Urinary bladder (tissue), 4 donors: ENCODE measurements at places on chromosomes 1 and 21. TPM values are rescaled to one million over a fixed set of nuclear protein-coding genes. Genes with fewer than 3 reads are reported as not detected.

DNA sequence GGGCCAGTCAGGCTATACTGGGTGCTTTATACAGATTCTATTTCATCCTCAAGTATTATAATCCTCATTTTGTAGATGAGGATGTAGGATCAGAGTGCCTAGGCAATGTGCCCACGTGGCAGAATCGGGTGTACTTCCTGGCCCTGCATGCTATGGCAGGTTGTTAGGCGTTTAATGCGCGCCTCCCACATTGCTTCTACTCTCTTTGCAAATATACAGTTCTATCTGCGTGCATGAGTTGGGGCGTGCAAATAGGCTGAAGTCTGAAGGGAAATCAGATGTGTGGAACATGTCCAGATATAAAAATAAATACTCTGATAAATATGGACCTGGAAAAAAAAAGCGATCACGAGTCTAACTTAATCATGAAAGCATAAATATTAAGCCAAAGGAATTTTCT, 194.7 kb upstream of the FMN2 start:
- DNase-seq: no peak

- no peak for DNase-seq
Measured at GRCh38 chr1:57711326-57711725, 287.5 kb upstream of the DAB1 start.

- no peak for DNase-seq
Measured at GRCh38 chr1:209316929-209317328, 266.6 kb upstream of the CAMK1G start.

DNA sequence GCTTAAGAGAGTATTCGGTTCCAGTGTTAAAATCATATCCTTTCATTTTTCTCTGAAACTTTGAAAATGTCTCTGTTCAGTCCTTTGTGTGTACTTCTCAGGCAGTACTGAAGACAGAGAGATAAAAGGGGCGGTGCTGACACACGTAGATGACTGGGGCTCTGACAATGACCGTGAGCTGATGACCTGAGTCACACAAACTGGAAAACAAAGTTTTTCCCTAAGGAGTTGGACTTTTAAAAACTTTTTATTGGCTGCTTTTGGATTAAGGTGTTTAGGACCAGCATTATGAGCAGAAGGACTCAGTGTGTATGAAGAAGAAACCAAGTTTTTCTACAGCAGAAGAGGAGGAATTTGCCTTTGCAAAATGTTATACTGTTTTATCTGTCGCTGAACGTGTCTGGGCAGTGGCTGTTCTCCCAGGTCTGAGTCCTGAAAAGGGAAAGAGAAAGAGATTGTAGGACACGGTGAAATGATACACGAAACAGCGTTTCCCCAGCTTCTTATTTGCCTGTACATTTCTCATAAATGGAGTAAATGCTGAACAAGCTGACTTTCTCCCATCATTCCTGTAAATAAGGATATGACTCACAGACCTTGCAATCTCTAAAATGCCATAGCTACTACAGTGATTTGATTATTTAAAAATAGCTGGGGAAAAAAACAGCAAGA, 51.5 kb downstream of the MAP3K7CL start:
- DNase-seq: no peak

- DNase-seq: no peak
Measured at GRCh38 chr1:101920577-101920976, 76.1 kb downstream of the OLFM3 start.

DNA sequence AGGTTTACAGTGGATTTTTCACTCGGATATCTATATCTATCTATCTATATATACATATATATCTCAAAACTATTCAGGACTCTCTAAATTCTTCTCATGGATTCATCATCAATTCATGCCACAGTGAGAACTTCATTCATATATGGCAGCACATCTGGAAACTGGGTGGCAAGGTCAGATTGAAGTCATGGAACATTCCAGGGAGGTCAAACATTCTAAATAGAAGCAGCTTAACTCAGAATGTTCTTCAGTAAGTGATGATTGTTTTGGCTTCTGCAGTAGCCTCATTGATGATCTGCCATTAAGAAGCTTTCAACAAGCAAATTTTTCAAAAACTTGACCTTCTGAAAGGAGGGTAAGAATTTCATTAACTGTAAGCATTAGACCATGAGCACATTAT, 46.9 kb upstream of the ADAMTS1 start:
- no peak for DNase-seq

- DNase-seq: no peak
Measured at GRCh38 chr21:34807146-34807880, 138.5 kb downstream of the CLIC6 start.

DNA sequence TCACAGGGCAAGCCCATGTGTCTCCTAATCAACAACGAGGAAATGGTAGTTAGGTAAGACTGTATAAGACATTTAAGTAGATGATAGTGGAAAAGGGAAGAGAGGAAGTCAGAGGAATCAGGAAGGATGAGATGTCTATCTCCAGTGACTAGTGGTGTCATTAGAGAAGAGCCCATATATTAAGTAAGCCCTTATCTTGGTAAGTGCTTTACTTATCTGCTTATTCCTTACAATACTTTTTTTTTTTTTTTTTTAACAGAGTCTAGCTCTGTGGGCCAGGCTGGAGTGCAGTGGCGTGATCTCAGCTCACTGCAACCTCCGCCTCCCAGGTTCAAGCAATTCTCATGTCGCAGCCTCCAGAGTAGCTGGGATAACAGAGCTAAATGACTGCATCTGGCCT, 29.5 kb downstream of the RNF11 start:
- DNase-seq: no peak

DNA sequence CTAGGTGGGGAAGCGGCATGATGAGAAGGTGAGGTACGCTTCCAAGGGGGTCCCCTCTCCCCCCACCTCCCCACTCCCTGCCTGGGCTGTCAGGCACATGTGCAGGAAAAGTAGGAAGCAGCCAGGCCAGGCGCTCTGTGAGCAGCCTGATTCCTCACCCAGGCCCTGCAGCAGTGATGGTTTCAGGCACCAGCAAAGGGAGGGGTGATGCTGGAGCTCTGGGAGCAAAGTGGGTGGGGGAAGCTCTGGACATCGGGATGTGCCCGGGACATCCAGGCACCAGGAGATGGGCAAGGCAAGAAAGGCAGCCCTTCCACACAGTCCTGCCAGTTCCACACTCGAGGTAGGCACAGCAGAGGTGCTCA, 106.1 kb downstream of the CRYAA start:
- DNase-seq: no peak

DNA sequence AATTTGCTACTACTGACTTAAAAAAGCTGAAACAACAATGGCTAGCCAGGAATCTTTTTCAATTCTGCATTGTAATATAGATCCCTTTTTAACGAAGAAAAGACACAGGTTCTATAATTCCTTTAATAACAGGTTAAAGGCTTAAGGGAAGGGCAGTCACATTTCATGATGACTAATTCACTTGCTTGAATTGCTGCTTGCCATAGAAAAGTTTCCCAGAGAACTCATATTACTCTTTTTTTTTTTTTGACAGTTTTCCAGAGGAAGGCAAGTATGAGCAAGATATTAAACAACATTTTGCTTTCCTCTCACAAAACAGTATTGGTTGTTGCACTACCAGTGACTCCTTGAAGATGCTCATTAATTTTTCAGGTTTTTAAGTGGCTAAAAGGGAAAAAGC, 60.9 kb downstream of the IL23R start:
- no peak for DNase-seq

DNA sequence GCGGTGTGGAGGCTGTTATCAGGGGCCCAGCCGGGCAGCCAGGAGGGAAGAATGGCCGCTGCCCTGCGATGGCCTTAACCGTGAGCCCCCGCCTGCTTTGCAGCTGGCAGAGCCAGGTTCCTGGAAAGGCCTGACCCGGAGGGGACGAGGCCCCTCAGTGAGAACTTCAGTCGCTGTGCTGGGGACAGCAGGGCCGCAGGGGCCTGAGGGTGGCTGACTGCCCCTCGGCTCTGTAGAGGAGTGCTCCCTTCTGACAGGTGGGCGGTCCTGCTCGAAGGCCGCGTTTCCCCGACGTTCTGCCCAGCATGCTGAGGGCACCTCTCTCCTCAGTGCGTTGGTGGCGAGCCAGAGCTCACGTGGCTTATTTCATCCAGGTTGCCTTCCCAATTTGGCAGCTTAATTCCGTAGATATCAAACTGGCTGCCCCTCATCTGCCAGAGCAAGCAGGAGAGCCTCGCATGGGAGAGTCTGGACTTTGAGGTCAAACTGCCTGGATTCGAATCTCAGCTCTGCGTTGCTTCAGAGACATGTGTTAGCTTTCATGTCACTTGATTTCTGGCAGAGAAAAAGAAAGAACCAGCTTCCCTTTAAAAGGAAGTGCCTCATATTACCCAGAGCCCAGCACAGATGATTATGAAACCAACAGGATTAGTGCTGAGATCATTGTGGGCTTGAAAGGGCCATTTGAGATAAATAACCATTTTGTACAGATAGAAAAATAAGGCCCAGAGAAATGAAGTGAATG, 239.8 kb downstream of the SDCCAG8 start:
- DNase-seq: no peak

DNA sequence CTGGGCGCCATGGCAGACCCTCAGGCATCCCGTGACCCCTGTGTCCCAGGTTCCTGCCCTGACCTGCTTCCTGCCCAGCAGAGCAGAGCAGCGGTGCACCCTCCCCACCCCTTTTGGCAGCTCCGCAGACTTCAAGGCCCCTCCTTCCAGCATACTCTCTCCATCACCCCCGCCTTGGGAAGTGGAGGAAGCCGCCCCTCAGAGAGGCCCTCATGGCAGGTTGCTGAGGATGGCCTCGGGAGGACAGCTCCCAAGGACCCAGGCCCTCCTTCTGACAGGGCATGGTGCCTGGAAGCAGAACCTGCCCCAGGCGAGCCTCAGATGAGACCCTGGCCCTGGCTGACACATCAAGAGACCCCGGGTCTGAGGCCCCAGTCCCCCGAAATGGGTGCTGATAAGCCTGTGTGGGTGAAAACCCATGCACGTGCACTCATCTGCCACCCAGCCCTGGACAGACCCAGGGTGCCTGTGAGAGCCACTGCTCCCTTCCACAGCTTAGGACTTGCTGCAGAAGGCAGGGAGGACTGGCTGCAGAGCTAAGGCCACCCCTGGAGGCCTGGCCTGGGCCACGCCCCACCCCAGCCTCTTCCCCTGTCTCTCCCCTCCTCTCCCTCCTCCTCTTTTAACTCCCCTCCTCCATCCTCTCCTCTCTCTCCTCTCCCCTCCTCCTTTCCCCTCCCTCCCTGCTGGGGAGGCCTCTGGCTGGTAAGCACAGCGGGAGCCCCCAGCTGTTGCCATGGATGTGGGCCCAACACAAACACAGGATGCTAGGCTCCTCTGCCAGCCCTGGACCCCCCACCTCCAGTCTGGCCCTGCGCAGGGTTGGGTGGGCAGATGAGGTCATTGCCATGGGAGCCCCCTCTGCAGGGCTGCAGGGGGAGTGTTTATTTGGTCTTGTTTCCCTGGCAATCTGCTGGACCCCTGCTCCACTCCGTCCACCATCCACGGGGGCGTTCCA, 33.7 kb downstream of the WNT9A start:
- no peak for DNase-seq

- DNase-seq: no peak
Measured at GRCh38 chr21:25881524-25882376, 147.0 kb downstream of the GABPA start.

GRCh38 chr1:234659538-234659937, 49.6 kb upstream of the IRF2BP2 start:
- no peak for DNase-seq

- no peak for DNase-seq
Measured at GRCh38 chr1:185315445-185316071, 1.5 kb downstream of the IVNS1ABP start.

DNA sequence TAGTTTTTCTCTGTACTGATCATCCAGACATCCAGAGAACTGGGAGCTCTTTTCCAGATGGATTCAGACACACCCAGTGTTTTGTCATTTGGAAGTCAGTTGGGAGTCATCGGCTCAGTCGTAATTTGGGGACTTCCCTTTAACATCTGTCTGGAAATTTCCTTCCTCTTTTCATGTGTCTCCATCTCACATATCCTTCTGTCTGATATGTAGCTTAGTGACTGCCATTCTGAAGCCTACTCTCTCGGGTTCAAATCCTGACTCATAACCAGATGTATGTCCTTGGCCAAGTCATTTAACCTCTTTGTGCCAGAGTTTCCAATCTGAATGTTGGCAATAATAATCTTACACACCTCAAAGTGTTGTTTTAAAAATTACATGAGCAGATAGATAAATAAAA, 3.0 kb downstream of the MORC3 start:
- no peak for DNase-seq

DNA sequence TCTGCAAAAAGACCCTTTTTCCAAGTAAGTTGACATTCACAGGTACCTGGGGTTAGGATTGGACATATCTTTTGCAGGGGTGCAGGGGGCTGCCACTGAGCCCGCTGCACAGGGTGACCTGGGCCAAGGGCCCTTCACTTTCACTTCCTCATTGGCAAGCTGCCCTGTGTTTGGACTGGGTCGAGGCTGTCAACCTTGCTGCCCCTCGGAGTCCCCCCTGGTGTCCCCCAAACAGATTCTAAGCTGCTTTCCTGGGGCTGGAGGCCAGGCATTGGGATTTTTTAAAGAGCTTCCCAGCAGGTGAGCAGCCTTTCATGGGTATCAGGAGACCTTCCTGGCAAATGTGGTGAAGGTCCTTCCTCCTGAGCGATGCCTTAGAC, 7.9 kb upstream of the UMODL1 start:
- no peak for DNase-seq

SLC66A1 gene
- 7.7 TPM for total RNA-seq

ATP6V0B gene
- 44.4 TPM for total RNA-seq

CASQ1 gene
- total RNA-seq: 10.5 TPM

C4BPA gene
- total RNA-seq: 0.95 TPM

OLIG2 gene
- not detected for total RNA-seq

MPZ gene
- 27.1 TPM for total RNA-seq

LRRIQ3 gene
- 2.0 TPM for total RNA-seq
